ENCODE measurements at places on chromosomes 16 and 17. TPM values are rescaled to one million over a fixed set of nuclear protein-coding genes. Genes with fewer than 3 reads are reported as not detected.
A peak's percentile ranks its signal among the peaks of the same experiment; 100 is the strongest.

KRTAP9-4 gene
- total RNA-seq, result not detected

DNA sequence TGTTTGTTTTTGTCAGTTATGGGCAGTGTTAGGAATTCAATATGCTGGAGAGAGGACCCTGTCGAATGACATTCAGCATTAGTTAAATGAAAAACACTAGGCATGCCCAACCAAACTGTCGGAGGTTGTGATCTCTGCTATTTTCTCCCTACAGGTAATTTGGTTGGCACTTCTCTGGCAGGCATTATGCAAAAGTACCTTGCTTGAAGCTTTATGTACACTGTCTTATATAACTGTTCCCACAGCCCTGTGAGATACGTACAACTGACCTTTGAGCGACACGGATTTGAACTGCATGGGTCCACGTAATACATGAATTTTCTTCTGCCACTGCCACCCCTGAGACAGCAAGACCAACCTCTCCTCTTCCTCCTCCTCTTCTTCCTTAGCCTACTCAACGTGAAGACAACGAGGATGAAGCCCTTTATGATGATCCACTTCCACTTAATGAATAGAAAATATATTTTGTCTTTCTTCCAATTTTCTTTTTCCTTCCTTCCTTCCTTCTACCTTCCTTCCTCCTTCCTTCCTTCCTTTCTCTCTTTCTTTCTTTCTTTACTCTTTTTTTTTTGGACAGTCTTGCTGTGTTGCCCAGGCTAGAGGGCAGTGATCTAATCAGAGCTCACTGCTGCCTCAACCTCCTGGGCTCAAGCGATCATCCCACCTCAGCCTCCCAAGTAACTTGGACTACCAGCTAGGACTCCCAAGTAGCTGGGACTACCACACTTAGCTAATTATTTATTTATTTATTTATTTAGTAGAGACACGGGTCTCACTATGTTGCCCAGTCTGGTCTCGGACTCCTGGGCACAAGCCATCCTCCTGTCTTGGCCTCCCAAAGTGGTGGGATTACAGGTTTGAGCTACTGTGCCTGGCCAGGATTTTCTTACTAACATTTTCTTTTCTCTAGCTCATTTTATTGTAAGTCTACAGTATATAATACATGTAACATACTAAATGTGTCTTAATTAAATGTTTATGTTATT is 77.3 kb downstream of the WIPI1 start:
- H3K4me3 ChIP-seq, result no peak overlapping the region
- H3K27ac ChIP-seq, result peak overlapping the region; percentile 15
- H3K4me1 ChIP-seq, result peaks cover 35% of the 10 kb centered on the region

DNA sequence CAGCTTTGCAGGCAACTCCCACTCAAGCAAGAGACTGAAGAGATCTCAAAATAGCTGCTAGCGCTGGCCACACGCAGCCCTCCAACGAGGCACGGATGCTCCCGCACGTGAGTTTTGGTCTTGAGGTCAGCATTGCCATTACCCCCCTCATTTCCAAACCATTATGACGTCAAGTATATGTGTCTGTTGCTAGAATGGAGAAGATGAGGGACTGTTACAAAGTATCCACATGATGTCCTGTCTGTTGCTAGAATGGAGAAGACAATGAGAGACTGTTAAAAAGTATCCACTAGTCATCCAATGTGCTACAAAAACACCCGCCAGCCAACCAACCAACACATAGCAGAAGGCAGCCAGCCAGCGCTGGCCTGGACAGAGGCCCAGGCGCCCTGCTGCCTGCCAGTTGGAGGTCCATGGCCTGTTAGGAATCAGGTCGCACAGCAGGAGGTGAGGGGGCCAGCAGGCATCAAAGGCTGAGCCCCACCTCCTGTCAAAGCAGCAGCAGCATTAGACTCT is 24.8 kb downstream of the KLHDC4 start:
- H3K27me3 ChIP-seq, result no peaks in the 10 kb centered on the region
- H3K4me1 ChIP-seq, result peaks cover 25% of the 10 kb centered on the region
- DNase-seq, result no peak
- H3K4me3 ChIP-seq, result peak overlapping the region; percentile 2

- H3K27ac ChIP-seq, result no peak overlapping the region
- no peaks in the 10 kb centered on the region for H3K27me3 ChIP-seq
- H3K36me3 ChIP-seq, result no peaks in the 10 kb centered on the region
- no peak overlapping the region for H3K4me3 ChIP-seq
- peaks cover 18% of the 10 kb centered on the region for H3K4me1 ChIP-seq
These were observed 28.2 kb downstream of the ST3GAL2 start for GRCh38 chr16:70410734-70411133.

GRCh38 chr16:12513076-12513790 is 290.5 kb downstream of the CPPED1 start:
- no peak overlapping the region for H3K4me3 ChIP-seq
- H3K4me1 ChIP-seq, result peaks cover 17% of the 10 kb centered on the region
- no peak for DNase-seq

- H3K27me3 ChIP-seq, result no peaks in the 10 kb centered on the region
- peaks cover 44% of the 10 kb centered on the region for H3K4me1 ChIP-seq
- no peak for DNase-seq
- no peak overlapping the region for H3K27ac ChIP-seq
These were observed 168.2 kb upstream of the CACNG3 start for GRCh38 chr16:24087891-24088410.

DNA sequence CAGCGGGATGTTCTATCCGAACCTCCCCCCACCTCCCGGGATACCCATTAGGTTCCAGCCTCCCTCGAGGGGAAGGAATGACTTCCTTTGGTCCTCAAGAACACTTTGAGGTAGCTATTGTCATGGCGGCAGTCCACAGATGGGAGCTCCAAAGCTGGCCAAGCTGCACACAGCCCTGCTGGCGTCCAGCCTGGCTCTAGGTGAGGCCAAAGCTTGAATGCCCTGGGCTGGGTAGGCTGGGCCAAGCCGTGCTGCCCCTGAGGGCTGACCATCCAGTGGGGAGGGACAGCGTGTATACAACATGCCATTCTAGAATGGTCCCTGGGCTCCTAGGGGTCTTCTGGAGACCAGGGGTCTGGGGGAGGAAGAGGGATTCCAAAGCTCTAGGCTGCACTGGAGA is 43.5 kb downstream of the PEMT start:
- no peaks in the 10 kb centered on the region for H3K27me3 ChIP-seq
- no peak overlapping the region for H3K4me3 ChIP-seq
- H3K27ac ChIP-seq, result no peak overlapping the region
- no peaks in the 10 kb centered on the region for H3K36me3 ChIP-seq
- no peaks in the 10 kb centered on the region for H3K4me1 ChIP-seq
- no peak for DNase-seq

GRCh38 chr17:73308017-73308823 is 3.6 kb downstream of the CDC42EP4 start:
- no peaks in the 10 kb centered on the region for H3K27me3 ChIP-seq
- H3K4me3 ChIP-seq, result no peak overlapping the region
- no peaks in the 10 kb centered on the region for H3K36me3 ChIP-seq

All from natural killer cell treated with Interleukin-12 subunit alpha and Interleukin-12 subunit beta and Interleukin-15 and Interleukin-18, amount 100 ng/mL, for 72 hours (primary cell).